GM23338 (cell line): ENCODE measurements at places on chromosomes 7 and 10. TPM values are rescaled to one million over a fixed set of nuclear protein-coding genes. Genes with fewer than 3 reads are reported as not detected.

ANAPC16 gene
- 77.5 and 88.5 TPM in 2 replicates for total RNA-seq

HMX3 gene
- 0.23 and 0.35 TPM in 2 replicates for total RNA-seq

RHOBTB1 gene
- 13.2 and 24.8 TPM in 2 replicates for total RNA-seq

MYH16 gene
- total RNA-seq, result not detected in 2 replicates

TBRG4 gene
- 156 and 162 TPM in 2 replicates for total RNA-seq

NUDT5 gene
- total RNA-seq, result 94.3 and 107 TPM in 2 replicates

CYP2C18 gene
- 0.63 and 0.97 TPM in 2 replicates for total RNA-seq

PRLHR gene
- total RNA-seq, result 0.24 TPM in 1 of 2 replicates, not detected in the other

RAMP3 gene
- 0.35 and 4.6 TPM in 2 replicates for total RNA-seq

SEC23IP gene
- 27.9 and 35.2 TPM in 2 replicates for total RNA-seq

PILRA gene
- total RNA-seq, result 0.38 and 2.6 TPM in 2 replicates

IQCE gene
- total RNA-seq, result 5.0 and 6.5 TPM in 2 replicates

IL2RA gene
- not detected in 2 replicates for total RNA-seq

LLCFC1 gene
- not detected in 2 replicates for total RNA-seq

EPO gene
- total RNA-seq, result 0.89 TPM in 1 of 2 replicates, not detected in the other

HOXA1 gene
- not detected in 2 replicates for total RNA-seq

PDE1C gene
- total RNA-seq, result 0.28 and 0.74 TPM in 2 replicates

REPIN1 gene
- total RNA-seq, result 143 and 156 TPM in 2 replicates

AP4M1 gene
- 12.2 and 13.3 TPM in 2 replicates for total RNA-seq

DNA sequence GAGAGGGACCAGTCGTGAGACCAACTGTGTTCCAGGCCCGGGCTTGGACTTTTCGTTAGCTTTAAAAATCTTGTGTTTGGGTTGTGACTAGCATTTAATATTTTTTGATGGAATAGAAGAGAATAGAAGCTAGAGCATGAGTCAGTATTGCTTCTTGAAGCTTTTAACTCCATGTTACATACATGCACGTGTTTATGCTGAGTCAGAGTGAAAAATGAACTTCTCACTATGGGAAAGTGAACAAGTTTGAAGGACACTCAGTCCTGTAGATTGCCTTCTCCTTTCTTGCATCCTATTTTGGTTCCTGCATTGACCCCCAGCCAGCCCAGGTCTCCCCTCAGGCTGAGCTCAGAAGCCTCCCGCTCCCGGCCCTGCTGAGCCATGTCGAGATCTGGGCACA lies 31.8 kb downstream of the GHRHR start:
- DNase-seq, result no peak

GRCh38 chr7:2680792-2681490 lies 7.1 kb upstream of the AMZ1 start:
- DNase-seq, result peak; percentile 93

- no peak for DNase-seq
These were observed 223.4 kb downstream of the DOCK4 start for GRCh38 chr7:111982804-111983203.

DNA sequence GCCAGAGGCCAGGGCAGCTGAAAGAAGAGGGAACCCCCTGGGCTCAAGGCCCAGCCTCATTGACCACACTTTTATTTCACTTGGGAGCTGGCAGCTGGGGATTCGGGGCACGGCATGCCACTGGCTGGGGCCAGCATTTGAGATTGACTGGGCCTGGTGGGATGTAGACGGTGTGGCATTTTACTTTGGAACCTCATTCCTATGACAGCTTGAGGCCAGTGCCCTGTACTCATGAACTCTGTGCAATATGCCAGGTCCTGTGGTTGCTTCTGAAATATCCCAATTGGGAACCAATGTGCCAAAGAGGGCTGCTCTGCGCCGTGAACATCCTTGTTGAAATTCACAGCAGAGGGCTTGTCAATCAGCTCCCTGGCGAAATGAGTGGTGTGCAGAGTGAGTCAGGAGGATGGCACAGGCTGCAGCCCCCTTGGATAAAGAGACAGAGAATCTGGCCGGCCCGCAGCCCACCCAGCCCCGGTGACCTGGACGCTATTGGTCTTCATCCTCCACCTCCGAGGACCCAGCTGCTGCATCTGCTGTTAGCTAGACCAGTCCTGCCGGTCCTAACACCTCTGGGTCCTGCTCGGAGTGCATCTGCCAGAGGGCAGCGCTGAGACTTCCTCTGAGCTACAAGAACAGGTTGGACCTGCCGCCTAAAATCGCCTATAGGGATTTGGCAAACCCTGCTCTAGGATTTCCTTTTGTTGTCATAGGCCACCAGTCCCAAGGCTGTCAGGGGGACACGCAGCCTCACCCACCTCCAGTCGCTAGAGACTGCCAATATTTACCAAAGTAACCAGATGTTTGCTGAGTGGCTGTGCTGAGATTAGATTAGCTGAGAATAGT lies 58.0 kb downstream of the PRKAG2 start:
- peak; percentile 22 for DNase-seq

GRCh38 chr10:97059006-97059871 lies 126.5 kb downstream of the SLIT1 start:
- DNase-seq, result peak; percentile 83

GRCh38 chr7:143492043-143492471 lies 14.4 kb downstream of the TAS2R41 start:
- DNase-seq, result no peak

- no peak for DNase-seq
These were observed 103.5 kb upstream of the FAM20C start for GRCh38 chr7:88927-89231.

- DNase-seq, result no peak
These were observed 376 bp downstream of the GNA12 start for GRCh38 chr7:2843711-2844152.

GRCh38 chr10:14669576-14669975 lies 105.1 kb downstream of the FAM107B start:
- no peak for DNase-seq

- no peak for DNase-seq
These were observed 13.1 kb upstream of the CAMK2G start for GRCh38 chr10:73887294-73888039.

DNA sequence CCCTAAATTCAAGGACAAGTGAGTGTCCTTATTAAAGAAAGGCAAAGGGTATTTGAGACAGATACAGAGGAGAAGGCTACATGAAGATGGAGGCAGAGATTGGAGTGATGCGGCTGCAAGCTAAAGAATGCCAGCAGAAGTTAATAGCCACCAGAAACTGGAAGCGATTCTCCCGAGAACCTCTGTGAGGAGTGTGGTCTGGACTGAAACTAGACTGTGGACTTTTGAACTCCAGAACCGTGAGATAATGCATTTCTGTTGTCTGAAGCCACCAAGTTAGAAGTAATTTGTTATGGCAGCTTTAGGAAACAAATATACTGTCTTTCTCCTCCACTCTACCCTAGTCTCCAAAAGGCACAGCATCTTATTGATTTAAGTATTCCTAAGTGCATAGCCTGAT lies 80.3 kb upstream of the CREB5 start:
- no peak for DNase-seq

GRCh38 chr7:25656581-25657026 lies 428.3 kb upstream of the NPVF start:
- DNase-seq, result no peak

DNA sequence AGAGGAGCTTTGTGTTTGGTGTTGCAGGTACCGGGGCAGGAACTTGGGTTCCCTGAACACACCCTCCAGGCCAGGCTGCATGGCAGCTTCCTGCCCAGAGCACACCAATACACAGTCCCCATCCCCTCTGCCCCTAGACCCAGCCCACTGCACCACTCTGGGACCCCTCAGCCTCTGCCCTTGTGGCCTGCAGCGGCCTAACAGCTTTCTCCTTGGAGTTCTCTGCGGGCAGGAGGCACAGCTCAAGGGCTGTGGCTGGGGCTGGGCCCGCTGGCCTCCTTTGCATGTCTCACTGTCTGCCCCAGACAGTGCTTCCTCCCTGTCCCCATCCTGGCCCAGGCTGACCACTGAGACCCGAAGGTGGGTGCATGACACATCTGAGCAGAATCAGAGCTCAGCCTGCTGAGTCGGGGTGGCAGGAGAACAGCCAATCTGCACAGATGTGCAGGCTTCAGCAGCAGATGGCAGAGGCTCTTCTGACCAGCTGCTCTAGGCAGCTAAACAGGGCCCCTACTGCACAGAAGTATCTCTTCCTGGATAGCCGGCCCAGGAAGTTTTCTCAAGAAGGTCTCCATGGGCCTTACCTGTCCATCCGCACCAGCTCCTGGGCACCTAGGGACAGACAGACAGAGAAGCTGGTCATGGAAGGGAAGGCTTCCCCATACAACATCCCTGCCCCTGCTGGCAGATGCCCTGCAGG lies 20.8 kb downstream of the VSIR start:
- no peak for DNase-seq

DNA sequence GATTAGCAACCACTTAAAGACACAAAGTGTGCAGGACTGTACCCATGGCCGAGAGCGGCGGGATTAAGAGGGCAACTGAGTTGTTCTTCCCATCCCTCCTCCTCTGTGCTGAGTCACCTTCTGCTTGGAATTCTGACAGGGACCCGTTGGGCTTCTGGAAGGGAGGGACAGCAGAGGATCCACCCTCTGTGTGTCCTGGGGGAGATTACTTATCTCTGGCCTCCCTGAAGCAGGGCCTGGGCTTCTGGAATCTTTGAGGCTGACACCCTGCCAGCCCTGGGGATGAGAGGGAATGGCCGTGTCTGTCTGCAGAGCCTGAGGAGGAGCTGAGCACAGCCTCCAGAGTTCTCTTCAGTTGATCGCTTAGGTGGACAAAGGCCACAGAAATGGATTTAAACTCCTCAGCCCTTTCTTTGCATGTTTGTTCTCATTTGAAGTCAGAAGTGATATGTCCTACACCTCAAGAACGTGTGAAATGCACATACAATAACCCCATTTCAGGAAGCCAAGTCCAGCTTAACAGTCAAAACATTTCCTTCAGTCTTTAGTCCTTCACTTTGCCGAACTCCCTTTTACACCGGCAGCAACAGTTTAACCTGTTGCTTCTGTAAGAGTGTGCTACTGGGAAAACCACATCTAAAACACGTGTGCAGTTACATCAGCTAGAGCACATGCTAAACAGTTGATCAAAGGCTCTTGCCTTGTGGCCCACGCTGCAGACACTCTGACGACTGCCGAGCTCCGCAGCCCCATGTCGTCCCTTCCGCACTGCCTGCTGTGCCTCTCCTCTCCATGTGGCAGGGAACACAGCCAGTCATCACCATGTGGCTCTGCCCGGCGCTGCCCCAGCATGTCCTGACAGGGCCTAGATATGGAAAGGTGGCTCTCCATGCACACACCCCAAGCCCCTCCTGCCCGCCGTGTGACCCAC lies 55.7 kb downstream of the IKZF1 start:
- DNase-seq, result no peak

GRCh38 chr7:38592737-38593288 lies 38.4 kb downstream of the AMPH start:
- no peak for DNase-seq

- DNase-seq, result no peak
These were observed 37.8 kb downstream of the DKK1 start for GRCh38 chr10:52351914-52352330.

DNA sequence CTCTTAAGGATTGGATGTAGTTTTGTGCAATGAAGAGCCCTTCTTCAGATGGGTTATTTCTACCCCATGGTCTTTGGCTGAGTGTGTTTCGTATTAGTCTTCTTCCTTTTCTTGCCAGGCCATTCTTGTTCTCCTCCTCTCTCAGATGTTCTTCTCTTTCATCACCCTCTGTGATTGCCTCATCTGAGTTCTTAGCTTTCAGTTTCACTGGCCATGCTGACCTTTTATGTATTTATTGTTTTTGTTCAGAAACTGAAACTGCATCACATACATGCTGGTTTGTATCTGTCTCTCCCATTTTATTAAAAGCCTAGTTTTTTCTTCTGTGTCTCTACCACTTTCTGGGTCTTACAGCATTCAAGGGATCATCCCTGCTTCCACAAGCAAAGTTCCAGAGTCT lies 21.7 kb upstream of the PCGF5 start:
- no peak for DNase-seq

GRCh38 chr10:114412907-114413797 lies 8.8 kb upstream of the AFAP1L2 start:
- DNase-seq, result no peak

GRCh38 chr10:125081931-125082330 lies 78.4 kb downstream of the CTBP2 start:
- no peak for DNase-seq

GRCh38 chr10:69866246-69866687 lies 64.6 kb downstream of the COL13A1 start:
- no peak for DNase-seq

DNA sequence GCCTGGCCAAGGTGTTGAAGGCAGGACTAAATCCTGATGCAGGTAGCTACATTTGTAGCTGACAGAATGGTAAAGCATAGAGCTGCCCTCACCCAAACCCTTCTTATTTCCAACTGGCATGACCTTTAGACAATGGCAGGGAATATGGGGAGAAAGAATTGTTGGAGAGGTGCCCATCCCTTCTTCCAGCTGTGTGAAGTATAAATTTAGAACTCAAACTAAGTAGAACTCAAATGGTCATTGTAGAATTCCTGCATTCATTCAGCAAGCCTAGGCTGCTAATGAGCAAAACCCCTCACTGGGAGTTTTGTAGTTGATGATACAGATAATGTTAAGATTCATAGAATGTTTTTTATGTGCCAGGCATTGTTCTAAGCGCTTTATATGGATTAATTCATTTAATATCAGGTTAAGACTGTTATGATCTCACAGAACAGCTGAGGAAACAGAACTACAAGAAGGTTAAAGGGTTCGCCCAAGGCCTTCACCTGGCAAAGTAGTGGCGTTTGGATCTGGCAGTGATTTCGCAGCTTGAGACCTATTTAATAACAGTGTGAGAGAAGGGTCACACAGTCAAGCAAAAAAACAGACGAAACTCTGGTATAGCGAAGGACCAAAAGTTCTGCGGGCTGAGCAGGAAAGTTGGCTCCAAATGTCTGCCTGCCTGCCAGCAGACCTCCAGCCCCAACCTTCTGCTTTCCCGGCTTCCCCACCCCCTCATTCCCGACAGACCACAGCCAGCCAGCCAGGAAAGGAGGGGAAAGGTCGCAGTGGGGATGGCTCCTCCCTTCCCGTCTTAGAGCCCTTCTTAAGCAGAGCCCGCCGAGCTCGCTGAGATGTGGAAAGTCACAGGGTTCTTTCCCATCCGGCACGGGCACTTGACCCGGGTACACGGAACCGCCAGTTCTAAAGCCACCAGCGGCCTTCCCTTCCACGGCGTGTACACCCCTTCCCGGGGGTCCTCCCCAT lies 1.6 kb upstream of the HILPDA start:
- DNase-seq, result peak; percentile 91

GRCh38 chr7:107002126-107002525 lies 42.4 kb upstream of the PRKAR2B start:
- DNase-seq, result no peak

- no peak for DNase-seq
These were observed 16.6 kb upstream of the LANCL2 start for GRCh38 chr7:55348502-55348901.

GRCh38 chr10:72332423-72333111 lies 22.2 kb downstream of the DNAJB12 start:
- DNase-seq, result no peak

DNA sequence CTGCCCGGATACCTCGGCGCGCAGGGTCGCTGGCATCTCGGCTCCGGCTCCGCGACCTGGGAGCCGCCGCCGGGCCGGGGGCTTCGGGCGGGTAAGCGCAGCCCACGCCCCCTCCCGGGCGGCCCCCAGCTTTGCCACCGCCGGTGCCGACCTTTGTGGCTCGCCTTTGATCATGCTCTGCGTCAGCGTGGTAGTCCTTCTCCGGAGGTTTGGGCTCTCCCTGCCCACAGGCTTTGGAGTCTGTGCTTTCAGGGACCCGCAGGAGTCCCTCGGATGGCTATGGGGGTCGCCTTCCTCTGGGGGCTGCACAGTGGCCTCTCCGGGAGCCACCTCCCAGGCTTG lies 7.3 kb downstream of the ATP6V1F start:
- DNase-seq, result peak; percentile 60
